ENCODE measurements at places on chromosomes 1 and 21.

GRCh38 chr1:66446261-66447001, 87.5 kb upstream of the SGIP1 start:
- DNase-seq: peak; percentile 11

DNA sequence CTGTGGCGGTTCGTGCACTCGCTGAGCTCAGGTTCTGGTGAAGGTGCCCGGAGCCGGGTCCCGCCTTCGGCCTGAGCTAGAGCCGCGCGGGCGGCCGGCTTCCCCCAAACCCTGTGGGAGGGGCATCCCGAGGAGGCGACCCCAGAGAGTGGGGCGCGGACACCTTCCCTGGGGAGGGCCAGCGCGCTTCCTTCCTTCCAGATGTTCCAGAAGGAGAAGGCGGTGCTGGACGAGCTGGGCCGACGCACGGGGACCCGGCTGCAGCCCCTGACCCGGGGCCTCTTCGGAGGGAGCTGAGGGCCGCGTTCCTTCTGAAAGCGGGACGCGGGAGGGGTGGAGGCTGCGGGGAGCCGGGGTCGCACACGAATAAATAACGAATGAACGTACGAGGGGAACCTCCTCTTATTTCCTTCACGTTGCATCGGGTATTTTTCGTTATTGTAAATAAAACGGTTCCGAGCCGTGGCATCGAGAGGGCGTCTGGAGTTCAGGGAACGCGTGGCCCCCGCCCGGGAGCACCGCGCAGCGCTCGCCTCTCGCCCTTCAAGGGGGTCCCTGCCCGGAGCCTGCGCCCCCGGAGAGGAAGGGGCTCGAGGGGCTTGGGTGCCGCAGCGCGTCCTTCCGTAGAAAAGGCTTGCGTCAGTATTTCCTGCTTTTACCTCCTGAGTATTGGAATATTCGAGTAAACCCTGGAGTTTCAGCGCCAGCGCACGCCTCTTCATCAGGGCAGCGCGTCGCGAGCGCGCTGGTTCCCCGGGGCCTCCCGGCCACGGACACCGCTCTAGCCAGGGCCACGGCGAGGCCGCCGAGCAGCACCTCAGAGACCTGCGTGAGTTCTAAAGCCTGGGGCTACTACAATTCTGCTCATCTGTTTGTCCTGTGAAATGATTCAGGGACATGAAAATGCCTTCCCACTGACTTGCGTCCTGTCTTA, 11.5 kb downstream of the YBEY start:
- no peak for DNase-seq

- no peak for DNase-seq
Measured at GRCh38 chr1:5140136-5140535, 485.7 kb downstream of the AJAP1 start.

DNA sequence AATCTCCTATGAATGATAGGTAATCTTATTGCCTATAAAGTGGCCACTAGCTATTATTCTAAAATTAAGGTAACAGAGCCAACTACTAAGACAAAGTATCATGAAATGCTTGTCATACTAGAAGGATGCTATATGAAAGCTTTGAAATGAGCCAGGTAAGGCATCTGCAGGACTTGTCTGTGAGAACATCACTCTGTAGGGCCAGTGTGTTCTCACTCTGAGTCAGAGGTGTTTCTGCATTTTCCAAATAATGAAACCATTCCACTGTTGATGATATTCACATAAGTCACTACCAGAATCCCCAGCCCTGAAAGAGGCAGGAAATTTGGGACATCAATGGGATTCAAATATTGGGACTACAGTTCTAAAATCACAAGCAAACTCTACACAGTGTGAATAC, 25.8 kb upstream of the GBP5 start:
- no peak for DNase-seq

GRCh38 chr1:78303620-78304019, 187.2 kb upstream of the PTGFR start:
- no peak for DNase-seq

- no peak for DNase-seq
Measured at GRCh38 chr1:173900992-173901391, 16.1 kb downstream of the SERPINC1 start.

DNA sequence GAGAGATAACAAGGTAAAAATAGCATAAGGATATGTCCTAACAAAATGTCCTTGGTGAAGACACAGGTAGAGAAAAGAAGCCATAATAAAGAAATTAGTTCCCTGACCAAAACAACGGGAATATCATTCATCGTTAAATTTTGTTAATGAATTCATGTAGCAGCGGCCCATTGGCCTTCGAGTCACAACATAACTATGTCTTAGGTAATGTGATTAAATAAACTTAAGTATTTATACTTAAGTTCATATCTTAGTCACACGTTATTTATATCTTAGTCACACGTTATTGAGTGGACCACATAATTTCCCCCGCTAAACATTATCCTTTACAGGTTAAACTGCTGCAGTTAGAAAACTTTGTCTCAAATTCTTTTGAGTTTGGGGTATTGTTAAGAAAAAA, 1.2 kb downstream of the NEXN start:
- no peak for DNase-seq

GRCh38 chr21:34635307-34635706, 20.4 kb upstream of the RCAN1 start:
- no peak for DNase-seq
